ENCODE measurements at places on chromosomes 1 and 21. TPM values are rescaled to one million over a fixed set of nuclear protein-coding genes. Genes with fewer than 3 reads are reported as not detected.

Gene GPN2
- 14.9 TPM for total RNA-seq

- no peak for DNase-seq
Measured at GRCh38 chr1:25178917-25179561, 53.3 kb downstream of the SYF2 start.

DNA sequence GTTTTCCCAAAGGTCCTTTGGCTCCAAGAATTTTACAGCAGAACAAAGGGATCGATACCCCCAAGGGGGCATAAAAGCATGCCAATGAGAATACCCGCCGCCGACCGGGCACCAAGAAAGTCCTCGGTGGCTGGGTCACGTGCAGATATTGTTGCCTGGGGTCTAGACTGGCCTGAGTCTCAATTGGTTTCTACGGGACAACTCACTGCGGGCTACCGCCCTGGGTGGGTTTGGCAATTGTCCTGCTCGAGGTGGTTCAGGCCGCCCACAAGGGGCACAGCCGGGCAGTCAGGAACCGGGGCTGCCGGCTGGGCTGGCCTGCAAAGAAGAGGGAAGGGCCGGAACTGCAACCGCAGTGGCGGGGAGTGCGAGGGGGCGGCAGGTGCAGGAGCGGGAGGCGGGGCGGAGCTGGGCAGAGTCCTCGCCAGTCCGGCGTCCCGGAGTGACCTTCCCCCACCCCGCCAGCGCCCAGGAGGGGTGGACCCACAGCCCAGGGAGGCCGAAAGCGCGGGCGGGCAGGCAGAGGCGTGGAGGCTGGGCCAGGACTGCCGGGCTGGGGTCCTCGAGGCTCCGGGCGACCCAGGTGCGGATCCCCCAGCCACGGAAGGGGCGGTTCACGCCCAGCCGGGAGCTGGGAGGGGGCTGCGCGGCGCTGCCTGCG is 926 bp upstream of the ATP1B1 start:
- DNase-seq, result peak; percentile 81

Gene TEDDM1
- not detected for total RNA-seq

GRCh38 chr1:244365809-244366208 is 85.9 kb downstream of the ADSS2 start:
- no peak for DNase-seq
